ENCODE measurements at places on chromosomes 5 and 9.

- no peak for DNase-seq
Measured at GRCh38 chr5:96687812-96688453, 25.8 kb downstream of the CAST start.

GRCh38 chr9:69798744-69799143 lies 21.9 kb upstream of the CFAP95 start:
- DNase-seq = no peak

- DNase-seq = no peak
Measured at GRCh38 chr9:75358846-75359245, 270.5 kb downstream of the OSTF1 start.

GRCh38 chr5:168974082-168974481 lies 326.9 kb downstream of the SLIT3 start:
- no peak for DNase-seq

DNA sequence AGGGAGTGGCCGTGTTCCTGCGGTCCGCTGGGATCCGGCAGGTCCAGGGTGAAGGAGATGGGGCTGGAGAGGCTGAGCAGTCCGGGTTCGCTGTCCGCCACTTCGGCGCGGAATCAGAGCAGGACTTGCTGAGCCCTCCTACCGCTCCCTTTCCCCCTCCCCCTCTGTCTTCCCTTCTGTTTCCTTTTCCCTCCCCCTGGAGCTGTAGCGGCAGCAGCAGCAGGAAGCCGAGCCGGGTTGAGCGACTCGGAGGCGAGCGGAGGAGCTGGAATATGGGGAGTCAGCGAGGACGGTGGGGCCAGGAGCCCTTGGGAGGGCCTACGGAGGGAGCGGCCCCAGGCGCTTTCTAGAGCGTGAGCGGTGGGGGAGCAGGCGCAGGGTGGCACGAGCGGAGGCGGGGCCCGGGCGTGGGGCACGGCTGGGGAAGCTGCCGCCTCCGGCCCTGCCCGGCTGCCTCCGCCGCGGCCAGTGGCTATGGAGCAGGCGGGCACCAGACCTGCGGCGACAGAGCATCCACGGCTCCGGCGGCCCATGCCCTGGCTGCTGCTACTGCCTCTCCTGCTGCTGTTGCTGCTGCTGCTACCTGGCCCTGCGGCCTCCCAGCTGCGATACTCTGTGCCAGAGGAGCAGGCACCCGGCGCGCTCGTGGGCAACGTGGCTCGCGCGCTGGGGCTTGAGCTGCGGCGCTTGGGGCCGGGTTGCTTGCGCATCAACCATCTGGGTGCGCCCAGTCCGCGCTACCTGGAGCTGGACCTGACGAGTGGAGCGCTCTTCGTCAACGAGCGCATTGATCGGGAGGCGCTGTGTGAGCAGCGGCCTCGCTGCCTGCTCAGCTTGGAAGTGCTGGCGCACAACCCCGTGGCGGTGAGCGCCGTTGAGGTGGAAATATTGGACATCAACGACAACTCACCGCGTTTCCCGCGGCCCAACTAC lies at the start of gene PCDHAC2:
TSS of gene PCDHAC2 (plus strand) at position 184 of the 933 bp plus-strand sequence. CDS start at position 475, 291 bp downstream.
- DNase-seq = no peak

DNA sequence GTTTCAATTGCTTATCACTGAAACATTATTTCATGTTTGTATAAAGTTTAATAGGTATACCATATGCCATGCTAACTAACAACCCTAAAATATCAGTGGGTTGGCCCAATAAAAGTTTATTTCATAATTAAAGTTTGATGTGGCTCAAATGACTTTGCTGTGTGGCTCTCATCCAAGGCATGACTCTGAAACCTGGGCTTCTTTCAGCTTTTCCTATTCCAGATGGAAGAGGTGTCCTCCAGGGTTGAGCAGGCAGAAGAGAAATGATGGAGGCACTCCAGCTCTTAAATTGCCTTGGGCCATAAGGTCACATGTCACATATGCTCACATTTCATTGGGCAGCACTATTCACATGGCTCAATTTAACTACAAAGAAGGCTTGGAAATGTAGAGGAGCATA lies 101.9 kb downstream of the MACIR start:
- DNase-seq = no peak

GRCh38 chr9:98784831-98785806 lies 11.2 kb downstream of the ANKS6 start:
- DNase-seq = no peak

GRCh38 chr9:13282998-13283397 lies 3.5 kb upstream of the MPDZ start:
- DNase-seq = no peak

DNA sequence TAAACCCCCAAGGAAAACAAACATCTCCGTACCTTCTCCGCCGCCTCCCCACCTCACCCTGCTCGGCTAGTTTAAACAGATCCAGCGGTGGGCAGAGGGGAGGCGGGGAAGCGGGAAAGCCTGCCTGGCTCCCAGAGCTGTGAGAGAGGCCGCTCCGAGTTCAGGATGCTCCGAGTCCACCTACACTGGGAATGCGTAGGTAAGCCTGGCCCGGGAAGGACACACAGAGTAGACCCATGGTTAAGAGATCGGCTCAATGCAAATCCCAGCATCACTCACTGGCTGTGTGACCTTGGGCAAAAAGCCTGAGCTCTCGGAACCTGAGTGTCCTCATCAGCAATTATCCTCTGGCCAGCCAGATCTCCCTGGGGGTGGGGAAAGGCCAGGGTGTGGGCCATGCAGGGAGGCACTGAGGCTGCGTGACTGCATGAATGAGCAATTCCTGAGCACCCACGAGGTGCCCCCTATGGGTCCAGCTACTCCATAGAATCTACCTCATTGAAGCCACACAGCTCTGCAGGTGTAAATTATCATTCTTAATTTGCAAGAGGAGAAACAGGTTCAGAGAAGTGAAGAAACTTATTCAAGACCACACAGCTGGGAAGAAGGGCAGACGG lies 30.5 kb upstream of the LMX1B start:
- DNase-seq = no peak

GRCh38 chr9:7147121-7148090 lies 389.6 kb downstream of the KDM4C start:
- DNase-seq = no peak

GRCh38 chr9:14846871-14847311 lies 63.3 kb downstream of the FREM1 start:
- DNase-seq = no peak

DNA sequence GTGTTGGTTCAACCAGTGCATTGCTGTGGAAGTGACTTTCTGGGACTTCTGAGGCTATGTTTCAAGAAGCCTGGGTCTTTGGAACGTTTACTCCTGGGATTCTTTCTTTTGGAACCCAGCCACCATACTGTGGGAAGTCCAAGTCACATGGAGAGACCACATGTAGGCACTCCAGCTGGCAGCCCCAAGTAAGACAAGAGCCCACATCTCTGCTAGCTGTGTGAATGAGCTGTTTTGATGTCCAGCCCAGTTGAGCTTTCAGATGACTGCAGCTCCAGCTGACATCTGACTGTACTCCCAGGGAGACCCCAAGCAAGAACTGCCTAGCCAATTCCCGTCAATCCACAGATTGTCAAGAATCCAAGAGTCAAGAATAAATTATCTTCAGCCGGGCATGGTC lies 60.1 kb upstream of the SPATA31D4 start:
- no peak for DNase-seq

Data from stimulated activated CD4-positive, alpha-beta T cell treated with anti-CD3 and anti-CD28 coated beads, Interleukin-1b, Interleukin-23, amount 100 ng/mL, for 1 hour (primary cell).